Endothelial cell (in vitro differentiated cells): ENCODE measurements at places on chromosomes 12 and 14.

- no peak for DNase-seq
These were observed 268.0 kb downstream of the BTG1 start for GRCh38 chr12:91877456-91878235.

- no peak for DNase-seq
These were observed 176.7 kb upstream of the NOS1 start for GRCh38 chr12:117538032-117538690.

- DNase-seq = no peak
These were observed 187.0 kb upstream of the RASSF8 start for GRCh38 chr12:25771476-25771875.

GRCh38 chr12:1357711-1358110 lies 236.7 kb downstream of the FBXL14 start:
- no peak for DNase-seq

DNA sequence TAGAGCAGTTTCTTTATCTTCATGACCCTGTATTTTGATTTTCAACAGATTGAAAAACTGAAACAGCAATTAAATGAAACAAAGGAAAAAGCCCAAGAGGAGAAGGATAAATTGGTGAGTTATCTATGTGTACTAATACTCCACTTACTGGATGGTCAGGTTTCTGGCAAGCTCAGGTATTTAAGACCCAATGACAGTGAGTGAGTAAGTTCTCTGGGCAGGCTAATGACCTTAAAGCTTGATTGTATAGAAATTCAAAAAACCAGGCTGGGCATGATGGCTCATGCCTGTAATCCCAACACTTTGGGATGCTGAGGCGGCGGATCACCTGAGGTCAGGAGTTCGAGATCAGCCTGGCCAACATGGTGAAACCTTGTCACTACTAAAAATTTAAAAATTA lies 10.0 kb downstream of the BBOF1 start:
- no peak for DNase-seq

- no peak for DNase-seq
These were observed 60.8 kb upstream of the REP15 start for GRCh38 chr12:27635349-27635972.

GRCh38 chr12:75876832-75877762 lies 154.5 kb downstream of the PHLDA1 start:
- DNase-seq = no peak

- DNase-seq = no peak
These were observed 951.4 kb downstream of the VRK1 start for GRCh38 chr14:97748616-97749015.

DNA sequence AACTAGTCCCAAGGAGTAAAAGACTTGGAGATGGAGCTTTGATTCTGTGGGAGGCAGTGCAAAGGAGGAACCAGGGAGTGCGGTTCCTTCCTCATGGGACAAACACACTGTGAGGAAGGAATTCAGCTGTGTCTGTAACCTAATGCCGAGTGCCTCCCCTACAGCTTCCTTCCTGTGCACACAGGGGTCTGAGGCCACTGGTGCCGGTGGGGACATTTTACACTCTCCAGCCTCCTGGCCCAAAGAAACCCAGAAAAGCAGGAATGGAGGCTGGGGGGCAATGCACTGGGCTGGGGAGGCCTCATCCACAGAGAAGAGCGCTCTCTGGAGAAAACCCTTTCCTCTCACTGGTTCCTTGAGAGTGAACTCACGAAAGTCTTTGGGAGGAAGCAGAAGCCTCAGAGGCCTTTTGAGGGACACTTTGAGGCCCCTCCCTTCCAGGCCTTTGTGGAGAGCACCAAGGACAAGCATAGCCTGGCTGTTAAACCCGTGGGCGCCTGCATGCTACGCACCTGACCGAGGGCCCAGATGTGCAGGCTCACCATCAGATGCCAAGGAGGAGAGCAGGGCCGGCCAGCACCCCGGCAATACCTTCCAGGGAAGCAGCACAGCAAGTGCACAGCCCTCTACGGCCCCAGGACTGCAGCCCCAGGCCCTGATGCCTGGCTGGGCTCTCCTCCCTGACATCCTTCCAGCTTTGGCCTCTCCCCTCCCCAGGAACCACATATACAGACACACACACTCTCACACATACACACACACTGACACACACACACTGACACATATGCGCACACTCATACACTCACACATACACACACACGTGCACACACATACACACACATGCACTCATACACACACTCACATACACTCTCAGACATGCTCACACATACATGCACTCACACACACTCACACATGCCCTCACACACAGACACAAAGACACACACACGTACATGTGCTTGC lies 52.0 kb downstream of the NFKBIA start:
- peak; percentile 35 for DNase-seq

DNA sequence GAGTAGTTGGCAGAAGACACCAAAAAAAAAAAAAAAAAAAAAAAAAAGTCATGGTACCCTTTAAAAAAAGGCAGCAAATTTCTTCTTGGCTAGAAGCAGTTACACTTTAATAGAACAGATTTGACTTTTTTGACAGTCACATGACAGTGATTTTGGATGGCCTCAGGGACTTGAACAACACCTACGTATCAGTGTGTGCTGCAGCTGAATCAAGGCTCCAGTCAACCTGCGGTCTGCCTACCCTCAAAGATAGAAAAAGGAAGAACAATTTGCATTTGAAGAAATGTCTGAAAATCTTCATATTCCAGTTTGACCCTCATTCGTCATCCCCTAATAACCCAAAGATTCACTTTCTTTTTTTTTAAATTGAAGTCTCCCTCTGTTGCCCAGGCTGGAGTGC lies 53.9 kb downstream of the MDM2 start:
- no peak for DNase-seq

DNA sequence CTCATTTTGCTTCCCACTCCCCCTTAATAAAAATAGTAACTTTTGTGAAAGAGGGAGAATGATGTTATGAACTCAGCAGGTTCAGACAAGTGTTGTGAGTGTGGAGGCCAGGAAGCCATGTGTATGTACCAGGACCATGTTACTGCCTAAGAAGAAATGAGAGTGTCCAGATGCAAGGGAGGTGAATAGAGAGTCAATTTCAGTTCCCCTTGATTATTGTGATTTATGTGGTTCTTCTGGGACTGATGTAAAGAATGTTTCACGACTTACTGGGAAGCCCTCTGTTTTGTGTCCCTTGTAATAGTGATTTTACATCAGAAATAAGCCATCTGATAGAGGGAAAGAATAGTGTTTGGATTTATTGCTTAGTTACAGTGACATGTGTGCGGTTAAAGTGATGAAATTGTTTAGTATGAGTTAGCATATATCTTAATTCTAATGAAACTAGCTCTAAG lies 32.5 kb downstream of the FBXO34 start:
- no peak for DNase-seq

GRCh38 chr12:128259556-128260070 lies 7.4 kb upstream of the TMEM132C start:
- no peak for DNase-seq
